CD4-positive, alpha-beta T cell treated with Interleukin-2 at 100 ng/mL for 4 hours (primary cell): ENCODE measurements at places on chromosomes 5 and 9.

DNA sequence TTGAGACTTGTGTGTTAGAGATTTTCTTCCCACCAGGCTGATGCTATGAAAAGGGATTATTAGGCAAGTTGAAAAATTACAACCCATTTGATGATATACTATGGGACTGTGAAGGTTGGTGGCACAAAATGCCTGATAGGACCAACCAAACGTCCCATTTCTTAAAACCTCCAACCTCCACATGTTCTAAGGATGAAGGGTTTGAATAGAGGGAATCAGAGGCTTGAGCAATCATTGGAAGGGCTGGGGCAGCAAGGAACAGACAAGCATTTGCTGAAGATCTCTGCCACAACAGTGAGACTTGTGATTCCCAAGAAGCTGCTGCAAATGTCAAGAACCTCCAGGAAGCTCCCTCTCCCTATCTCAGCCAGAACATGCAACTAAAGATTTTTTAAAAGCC lies 283.1 kb downstream of the ELAVL2 start:
- DNase-seq, result no peak

DNA sequence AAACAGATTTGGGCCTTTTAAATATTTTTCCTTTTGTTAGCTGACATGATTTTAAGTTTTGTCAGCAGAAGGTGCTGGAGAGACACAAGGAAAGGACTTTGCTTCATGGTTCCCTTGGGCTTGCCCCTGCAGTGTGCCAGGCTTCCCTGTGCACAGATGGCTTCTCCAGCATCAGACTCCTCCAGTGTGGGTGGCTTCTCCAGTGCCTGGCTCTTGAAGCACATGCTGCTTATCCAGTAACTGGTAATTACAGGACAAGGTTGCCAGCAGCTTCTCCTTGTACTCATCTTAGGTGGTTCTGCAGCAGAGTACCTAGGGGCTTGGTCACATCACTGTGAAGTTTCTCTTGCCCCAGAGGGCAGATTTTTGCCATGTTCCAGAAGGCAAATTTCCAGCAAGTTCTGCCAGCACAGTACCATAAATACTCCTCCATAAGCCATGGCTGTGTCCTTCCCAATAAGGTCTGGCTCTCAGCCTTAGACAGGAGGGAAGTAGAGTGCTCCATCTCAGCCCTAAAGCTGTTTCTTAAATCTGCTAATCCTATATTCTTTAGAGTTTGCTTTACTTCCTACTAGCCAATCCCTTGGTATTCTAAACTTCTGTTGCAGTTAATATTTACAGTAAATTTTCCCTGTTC lies 62.4 kb downstream of the PJA2 start:
- DNase-seq, result no peak

DNA sequence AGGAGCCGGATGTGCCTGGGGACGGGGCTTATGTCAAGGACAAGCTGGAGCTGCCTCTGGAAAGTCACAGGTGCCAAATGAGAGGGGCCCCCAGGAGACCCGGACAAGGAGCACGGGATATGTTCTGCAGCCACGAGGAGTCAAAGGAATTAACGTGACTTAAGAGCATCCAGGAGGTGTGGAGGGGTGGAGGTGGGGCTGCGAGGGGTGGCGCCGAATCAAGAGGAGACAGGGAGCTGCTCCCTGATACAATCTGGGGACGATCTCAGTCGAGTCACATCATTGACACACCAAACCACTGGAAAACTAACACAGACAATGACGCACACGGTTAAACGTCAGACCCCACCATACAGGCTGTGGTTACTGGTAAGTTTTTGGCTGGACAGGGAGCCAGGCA lies 10.4 kb downstream of the CCDC127 start:
- no peak for DNase-seq

- DNase-seq, result peak; percentile 42
Measured at GRCh38 chr5:132059043-132059695, 1.3 kb upstream of the IL3 start.

DNA sequence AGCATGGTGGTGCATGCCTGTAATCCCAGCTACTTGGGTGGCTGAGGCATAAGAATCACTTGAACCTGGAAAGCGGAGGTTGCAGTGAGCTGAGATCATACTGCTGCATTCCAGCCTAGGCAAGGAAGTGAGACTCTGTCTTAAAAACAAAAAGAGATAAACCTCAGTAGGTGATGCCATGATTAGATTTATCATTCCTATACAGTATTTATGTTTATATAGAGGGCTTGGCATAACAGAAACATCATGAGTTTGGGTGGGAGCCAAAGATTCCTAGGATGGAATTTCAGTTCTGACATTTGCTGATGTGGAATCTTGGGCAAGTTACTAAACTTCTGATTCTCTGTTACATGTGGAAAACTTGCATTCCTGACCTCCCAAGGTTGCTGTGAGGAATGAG lies 22.3 kb downstream of the RFK start:
- DNase-seq, result no peak

- no peak for DNase-seq
Measured at GRCh38 chr5:150648294-150649107, 8.0 kb downstream of the SYNPO start.

- DNase-seq, result no peak
Measured at GRCh38 chr9:6805532-6805931, 47.8 kb downstream of the KDM4C start.

GRCh38 chr5:59007460-59008063 lies 424.7 kb downstream of the RAB3C start:
- peak; percentile 28 for DNase-seq

- no peak for DNase-seq
Measured at GRCh38 chr9:98962181-98962560, 18.5 kb downstream of the COL15A1 start.

- DNase-seq, result no peak
Measured at GRCh38 chr9:101333490-101333889, 51.3 kb downstream of the BAAT start.

- peak; percentile 12 for DNase-seq
Measured at GRCh38 chr5:134846641-134846960, 833 bp downstream of the C5orf24 start.

DNA sequence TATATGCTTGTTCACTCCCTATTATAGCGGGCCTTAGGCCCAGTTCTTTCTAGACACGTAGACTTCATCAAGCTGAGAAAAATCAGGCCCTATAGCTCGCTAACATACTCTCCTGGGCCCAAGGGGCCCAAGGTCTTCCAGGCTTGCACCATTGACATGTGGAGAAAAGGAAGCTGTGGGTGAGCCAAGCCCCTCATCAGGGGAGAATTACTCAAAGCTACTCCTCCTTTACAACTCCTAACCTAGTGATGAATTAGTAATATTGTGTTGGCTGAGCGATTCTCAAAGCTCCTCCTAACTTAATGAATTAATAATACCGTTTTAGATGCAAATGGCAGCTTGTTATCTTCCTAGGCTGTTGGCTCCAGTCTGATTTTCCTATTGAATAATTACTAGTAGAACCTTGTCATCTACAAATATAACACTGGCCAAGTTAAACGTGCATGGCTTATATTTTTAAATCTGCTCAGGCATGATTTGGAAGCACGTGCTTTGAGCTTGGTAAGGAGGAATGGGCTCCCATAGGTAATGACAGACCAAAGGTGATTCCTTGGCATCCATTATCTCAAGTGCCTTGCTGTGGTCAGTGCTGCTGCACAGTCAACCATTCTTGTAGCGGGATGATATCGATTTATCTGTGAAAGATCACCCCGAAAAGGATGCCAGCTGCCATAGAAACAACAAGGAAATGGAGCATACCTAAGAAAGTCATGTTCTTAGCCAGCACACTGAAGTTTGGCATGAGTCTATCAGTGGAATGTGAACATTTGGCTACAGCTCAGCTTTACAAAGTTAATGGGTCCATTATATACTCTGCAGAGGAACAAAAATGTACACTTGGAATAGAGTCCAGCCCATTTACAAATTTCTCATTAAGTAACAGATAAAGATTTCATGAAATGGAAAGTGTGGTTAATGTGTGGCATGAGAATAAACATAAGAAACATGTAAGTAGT lies 23.8 kb downstream of the LVRN start:
- no peak for DNase-seq

DNA sequence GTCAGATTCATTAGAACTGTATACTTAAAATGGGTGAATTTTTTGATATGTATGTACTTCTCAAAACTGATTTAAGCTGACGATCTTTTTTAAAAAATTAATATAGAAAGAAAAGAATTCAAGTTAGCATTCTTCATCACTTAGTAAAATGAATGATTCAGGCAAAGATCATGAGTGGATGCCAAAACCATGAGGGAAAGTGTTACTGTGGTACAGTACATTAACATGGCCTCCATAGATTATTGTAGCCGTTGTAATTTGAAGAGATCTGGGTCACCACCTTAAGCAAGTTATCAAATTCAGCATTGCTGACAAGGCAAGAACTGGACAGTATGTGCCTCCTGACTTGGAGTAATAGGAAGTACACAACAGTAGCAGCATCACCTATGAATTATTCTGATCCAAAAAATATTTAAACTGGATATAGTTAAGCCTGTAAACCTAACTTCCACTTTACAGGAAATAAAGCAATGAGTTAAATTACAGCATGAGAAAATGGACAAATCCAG lies 29.7 kb downstream of the C9orf85 start:
- no peak for DNase-seq

- DNase-seq, result no peak
Measured at GRCh38 chr9:121929893-121930875, 162.9 kb downstream of the TTLL11 start.

DNA sequence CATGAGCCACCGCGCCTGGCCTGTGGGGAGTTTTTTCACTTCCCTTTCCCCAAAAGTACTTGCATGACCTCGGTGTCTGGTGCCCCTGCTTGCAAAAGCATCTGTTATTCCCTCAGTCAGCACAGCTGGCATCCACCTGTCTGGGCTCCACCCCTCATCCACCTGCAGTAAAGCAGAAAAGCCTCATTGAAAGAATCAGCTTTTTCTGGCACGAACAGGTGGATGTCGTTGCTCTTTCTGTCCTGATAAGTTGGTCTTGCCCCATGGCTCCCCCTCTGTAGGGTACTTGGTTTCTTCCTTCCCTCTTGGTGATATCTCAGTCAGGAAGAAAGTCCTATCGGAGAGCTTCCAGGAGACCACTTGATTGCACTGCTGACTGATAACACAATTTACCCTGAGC lies 37.4 kb downstream of the WWC1 start:
- DNase-seq, result no peak

DNA sequence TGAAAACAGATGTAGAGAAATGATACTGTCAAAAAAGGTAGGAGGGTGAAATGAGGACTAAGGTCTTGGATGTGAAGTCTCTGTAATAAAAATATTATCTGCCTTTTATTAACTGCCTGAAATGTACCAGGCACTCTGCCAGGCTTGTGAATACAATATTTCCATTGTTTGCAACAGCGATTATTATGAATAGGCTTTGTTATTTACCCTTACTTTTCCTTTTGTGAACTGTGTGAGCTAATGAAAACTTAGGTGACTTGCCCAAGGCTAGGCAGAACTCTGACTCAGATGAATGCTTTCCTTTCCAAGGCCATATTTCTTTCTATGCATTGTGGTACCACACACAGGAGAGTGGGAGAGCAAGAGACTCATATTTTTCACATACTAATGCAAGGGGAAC lies 204.1 kb downstream of the CDH12 start:
- no peak for DNase-seq

DNA sequence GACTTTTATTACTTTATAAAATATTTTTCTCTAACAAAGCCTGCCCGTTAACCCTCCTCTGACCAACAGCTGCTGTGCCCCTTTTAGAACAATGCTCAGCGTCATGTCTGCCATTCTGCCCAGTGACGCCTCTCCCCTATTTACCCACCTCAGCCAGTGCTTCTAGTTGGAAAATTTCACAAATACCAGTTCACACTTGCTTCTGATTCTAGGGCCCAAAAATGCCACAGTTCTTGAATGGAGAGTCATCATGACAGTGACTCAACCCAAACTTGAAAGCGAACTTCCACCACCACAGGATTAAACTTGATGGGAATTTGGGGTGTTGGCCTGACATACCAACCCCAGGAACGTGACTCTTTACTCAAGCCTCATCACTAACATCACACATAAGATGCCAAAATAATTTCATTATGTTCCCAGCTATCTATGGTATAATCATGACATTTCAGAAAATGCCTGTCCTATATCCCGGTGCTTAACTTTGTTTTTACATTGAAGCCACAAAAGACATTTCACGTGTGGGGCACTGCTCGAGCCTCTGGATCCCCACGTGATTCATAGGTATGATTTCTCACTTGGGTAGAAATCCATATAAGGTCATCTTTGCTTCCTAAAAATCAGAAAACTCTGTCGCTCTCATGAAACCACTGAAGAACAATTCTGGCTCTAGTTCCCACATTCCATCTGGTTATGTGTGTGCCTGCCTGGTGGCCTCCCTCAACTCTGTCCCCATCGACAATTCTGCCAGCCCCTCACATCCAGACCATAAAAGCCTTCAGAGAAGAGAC lies 220.9 kb downstream of the ACTL7B start:
- DNase-seq, result no peak

- DNase-seq, result no peak
Measured at GRCh38 chr9:128845186-128845931, 15.8 kb upstream of the SPOUT1 start.

GRCh38 chr5:113264046-113264445 lies 170.7 kb downstream of the TSSK1B start:
- no peak for DNase-seq

GRCh38 chr9:95857896-95858295 lies 17.6 kb upstream of the ERCC6L2 start:
- no peak for DNase-seq

GRCh38 chr9:127295005-127295404 lies 30.4 kb downstream of the GARNL3 start:
- DNase-seq, result no peak

- DNase-seq, result no peak
Measured at GRCh38 chr5:80122579-80122978, 87.4 kb downstream of the THBS4 start.

- peak; percentile 92 for DNase-seq
Measured at GRCh38 chr5:144191998-144192397, 21.3 kb downstream of the KCTD16 start.

GRCh38 chr5:146222005-146222404 lies 18.6 kb downstream of the RBM27 start:
- DNase-seq, result no peak

GRCh38 chr9:79673614-79674013 lies 101.8 kb downstream of the TLE4 start:
- DNase-seq, result no peak

DNA sequence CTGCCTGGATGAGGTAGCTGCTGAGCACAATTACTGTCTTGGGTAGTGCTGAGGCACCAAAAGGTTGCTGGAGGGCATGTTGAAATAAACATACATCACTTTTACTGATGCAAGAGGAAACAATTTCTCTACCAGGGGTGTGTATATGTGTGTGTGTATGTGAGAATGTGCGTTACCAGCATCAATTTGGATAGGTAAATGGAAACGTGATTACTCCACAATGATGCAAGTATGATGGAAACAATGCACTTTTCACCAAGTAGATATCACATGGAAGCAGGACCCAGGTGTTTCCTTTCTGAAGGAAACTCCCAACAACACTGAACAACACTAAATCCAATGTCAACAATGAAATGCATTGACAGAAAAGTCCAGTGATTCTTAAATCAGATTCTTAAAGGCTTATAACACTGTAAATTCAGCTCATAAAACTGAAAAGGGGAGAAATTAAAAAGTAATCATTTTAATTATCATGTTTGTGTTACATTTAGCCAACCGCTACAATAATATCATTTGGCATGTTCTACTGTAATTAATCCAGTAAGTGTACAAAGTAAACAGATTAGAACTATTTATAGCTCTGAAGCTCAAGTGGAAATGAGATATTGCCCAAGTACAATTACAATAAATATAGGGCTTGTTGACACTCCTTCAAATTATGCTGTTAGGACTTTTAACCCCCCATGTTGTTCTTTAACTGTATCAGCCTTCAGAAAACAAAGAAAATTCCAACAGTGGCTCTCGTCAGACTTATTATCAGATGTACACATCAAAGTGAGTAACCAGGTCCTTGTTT lies 25.3 kb downstream of the YIPF5 start:
- DNase-seq, result no peak
